ENCODE measurements at places on chromosomes 2 and 18. TPM values are rescaled to one million over a fixed set of nuclear protein-coding genes. Genes with fewer than 3 reads are reported as not detected.

ANKRD30BL gene
- total RNA-seq = not detected

LAMA3 gene
- total RNA-seq = 2.9 TPM

DNA sequence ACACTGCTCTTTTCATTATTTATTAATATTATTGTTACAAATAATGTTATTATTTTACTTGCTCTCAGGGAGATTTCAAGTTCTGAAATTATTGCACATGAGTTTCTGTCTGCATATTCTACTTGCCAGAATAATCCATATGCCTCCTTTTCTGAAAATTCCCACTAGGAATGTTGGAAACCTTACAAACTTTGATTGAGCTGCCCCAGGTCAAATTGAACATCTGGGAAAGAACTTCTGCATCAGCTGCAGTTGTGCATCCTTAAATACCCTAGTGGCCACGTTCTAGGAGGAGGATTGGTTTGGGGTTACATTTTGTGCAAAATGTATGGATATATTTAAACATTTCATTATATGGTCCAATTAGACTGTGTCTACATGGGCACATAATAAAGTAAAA lies 1302.7 kb upstream of the PIK3C3 start:
- DNase-seq = no peak

GRCh38 chr2:22904126-22904684 lies 480.8 kb upstream of the KLHL29 start:
- DNase-seq = no peak

DNA sequence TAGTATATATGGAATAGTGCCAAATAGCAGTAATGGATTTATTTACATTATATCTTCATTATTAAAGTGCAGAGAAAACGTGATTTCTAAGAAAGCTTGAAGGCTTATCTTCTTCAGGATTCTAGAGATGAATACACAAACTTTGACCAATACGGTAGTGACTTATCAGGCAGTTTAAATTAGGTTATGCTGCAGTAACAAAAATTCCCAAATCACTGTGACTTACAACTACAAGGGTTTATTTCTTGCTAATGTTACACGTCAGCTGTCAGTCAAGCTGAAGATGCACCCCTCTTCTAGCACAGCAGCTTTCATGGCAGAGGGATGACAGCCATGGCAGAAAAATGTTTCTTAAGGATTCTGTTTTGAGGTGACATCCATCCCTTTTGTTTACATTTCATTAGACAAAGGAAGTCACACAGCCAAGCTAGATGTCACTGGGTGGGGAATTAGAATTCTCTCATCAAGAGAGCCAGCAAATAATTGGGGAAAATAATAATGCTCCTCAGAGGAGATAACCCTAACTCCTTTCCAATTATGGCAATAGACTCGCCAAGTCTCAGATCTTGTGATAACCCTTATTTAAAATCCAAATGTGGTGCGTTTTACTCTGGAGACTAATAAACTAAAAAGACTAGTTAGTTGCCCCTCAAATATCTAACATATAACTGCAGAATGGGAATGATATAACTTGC lies 268.3 kb upstream of the CYP26B1 start:
- DNase-seq = no peak

GRCh38 chr2:152825834-152826233 lies 107.4 kb downstream of the ARL6IP6 start:
- no peak for DNase-seq

GRCh38 chr2:211793690-211794089 lies 744.9 kb downstream of the ERBB4 start:
- no peak for DNase-seq

Data from RPMI7951 (cell line).